ENCODE measurements at places on chromosomes 1 and 21.

DNA sequence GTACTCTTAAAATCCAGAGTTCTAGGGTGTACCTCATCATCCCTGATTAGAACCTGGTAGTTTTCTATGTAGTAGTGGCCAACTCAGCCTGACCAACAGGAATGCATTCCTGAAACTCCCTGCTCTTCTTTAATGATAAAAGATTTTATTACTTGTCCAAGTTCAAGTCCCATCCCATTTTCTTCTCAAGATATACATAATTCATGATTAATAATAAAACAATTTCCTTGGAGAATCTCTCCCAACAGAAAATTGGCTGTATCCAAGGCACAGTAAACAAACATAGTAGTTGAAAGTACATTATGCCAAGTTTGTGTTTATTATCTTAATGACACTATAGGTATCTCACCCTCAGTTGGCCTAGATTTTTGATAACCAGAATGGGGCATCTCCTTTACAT lies 714.1 kb upstream of the ADAMTS5 start:
- no peak for DNase-seq

- DNase-seq, result no peak
Measured at GRCh38 chr1:42453386-42453785, 2.4 kb downstream of the ZMYND12 start.

- no peak for DNase-seq
Measured at GRCh38 chr1:226671277-226671676, 67.8 kb downstream of the ITPKB start.

DNA sequence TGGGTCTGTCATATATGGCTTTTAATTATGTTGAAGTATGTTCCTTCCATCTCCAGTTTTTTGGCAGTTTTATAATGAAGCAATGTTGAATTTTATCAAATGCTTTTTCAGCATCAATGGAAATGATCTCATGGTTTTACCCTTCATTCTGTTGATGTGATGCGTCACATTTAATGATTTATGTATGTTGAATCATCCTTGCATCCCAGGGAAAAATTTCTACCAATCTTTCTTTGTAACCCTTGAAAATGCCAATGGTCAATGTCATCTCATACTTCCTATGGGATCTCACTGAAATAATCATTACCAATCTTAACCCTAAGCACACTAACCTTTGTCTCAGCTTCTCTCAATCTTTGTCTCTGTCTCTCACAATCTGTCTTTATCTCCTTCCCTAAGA lies 1004.0 kb downstream of the KCNT2 start:
- DNase-seq, result no peak

DNA sequence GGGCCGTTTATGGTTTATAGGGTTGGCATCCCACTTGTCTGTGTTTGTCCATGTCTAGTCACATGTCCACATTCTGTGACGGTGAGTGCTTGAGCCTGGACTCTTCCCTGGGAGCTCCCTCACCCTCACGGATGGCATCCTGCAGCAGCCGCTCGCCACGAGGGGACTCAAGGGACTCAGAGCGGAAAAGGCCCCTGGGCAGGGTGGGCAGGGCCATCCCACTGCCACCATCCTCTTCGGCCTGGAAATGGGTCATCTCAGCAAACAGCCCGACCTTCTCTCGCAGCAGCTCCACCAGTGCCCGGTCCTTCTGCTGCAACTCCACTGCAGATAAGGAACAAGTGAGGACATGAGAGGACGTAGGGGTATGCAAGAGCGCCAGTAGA lies 11.1 kb downstream of the RXFP4 start:
- no peak for DNase-seq

GRCh38 chr1:162016631-162017030 lies 7.0 kb downstream of the OLFML2B start:
- no peak for DNase-seq

DNA sequence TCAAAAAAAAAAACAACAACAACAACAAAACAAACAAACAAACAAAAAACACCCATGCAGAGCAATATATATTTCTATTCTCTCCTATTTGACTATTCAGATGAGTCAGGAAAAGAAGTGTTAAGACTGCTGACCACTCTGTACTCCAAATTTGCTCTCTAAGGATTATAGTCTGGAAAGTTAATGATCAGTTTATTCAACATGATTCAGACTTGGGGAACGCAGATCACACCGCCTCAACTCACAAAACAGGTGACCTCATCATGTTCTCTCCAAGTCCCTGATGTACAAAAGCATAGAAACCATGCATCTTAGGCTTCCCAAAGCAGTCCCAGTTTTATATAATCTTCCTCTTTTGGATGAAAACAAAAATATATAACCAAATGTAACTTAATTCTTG lies 51.9 kb upstream of the PRRC2C start:
- DNase-seq, result no peak

DNA sequence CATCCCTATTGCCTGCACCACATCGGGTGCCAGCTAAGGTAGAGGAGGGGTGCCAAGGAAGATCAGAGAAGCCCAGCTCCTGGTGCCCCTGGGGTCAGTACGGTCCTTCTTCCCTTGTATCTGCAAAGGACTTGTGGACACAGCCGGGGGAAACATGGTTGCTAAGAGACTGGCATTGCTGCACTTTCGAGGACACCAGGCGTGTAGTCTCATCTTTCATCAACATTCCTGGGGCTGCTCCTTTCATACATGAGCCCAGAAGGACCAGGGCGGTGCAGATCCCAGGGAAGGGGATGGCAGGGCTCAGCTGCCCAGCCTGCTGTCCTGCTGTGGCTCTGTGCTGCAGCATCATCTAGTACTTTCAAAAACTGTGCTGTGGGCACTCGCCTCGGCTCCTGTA lies 61.0 kb downstream of the RUNX1 start:
- DNase-seq, result no peak

DNA sequence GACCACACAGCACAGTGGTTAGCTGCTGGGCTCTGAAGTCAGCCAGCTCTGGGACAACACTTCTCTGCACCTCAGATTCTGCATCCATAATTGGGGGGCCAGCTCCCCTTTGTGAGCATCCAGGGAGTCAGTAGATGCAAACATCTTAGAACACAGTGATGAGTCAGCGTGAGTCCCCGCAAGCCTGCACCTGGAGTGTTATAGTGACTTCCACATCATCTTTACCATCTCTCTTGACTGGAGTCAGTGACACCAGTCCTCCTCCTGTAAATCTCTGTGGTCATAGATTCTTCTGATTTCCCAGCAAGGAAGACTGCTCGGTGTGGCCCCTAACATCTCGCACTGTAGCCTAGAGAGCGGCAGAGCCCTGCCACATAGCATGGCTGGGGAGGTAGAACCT lies 13.9 kb upstream of the EDN2 start:
- no peak for DNase-seq

DNA sequence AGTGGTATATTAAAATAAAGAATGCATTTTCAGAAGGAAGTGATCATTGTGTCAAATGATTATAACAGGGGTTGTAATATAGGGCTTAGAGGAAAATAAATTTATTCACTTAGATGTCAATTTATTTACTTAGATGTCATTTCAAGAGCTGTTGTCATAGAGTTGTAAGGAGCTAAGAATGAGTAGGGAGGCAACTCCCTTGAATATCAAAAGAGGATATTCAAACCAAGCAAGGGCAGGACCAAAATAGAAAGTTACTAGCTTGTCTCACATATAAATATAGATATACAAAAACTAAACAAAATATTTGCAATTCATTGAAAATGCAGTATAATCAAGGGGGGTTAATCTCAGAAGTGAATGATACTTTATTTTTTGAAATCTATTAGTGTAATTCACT lies 16.0 kb upstream of the RASAL2 start:
- no peak for DNase-seq

DNA sequence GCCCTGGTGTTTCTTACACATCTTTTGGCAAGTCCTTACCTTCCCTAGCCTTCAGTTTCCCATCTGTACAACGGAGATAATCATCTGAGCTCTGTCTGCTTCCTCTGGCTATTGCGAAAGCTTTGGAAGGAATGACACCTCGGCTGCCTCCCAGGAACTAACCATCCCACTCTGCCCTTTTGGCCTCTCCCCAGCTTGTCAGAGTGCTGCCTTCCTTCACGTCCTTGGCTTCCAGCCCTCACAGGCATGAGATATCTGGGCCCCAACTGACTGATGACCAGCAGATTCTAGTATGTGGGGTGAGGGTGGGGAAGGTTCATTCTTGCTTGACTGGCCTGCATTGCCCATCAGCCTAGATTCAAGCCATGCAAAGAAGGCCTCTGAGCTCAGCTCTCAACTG lies 253.1 kb upstream of the FGGY start:
- DNase-seq, result no peak

GRCh38 chr1:245298781-245299180 lies 144.0 kb downstream of the KIF26B start:
- DNase-seq, result no peak

- DNase-seq, result no peak
Measured at GRCh38 chr1:54835131-54835898, 34.2 kb upstream of the TTC22 start.

DNA sequence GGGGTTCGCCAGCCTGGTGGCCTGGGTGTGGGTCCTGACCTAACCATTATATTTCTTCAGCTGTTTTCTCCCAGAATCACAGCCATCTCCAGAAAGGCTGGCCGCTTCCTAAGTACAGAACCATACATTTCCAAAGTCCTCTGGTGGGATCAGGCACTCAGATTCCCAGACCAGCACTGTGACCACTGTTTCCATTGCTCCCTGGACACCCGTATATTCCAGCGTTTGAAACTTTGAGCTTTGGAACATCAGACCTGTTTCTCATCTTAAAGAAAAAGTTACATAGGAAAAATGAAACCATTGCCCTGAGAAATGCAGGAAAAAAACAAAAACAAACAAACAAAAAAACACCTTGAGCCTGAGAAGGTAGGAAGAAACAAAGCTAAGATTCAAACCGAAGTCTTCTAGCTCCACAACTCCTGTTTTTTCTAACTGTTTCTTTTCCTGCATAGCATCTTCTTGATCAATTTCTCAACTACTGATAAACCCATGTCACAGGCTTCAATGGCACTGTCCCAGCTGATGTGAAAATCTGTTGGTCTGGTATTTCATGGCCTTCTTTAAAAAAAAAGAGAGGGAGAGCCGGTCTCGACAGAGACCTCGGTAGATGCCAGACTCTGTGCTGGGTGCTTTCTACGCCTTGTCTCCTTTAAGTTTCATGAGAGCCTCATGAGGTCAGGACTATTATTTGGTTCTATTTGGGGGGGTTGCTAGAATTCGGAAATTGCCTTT lies 221.3 kb downstream of the TOMM20 start:
- DNase-seq, result no peak

DNA sequence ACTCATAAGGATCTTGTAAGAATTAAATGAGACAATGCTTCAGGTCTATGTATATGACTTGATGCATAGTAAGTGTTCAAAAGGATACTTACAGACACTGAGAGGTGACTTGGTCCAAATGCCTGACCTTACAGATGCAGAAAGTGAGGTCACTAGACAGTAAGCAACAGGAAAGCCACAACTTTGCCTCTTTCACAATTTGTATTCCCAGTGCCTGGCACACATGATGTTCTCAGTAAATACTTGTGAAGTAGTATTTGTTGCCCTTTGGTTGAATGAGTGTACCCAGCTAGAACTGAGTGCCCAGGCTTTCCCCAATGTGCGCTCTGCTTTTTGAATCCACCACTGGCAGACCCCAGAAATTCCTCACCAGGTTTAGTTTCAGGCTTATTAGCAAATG lies 105.1 kb downstream of the BEND5 start:
- DNase-seq, result no peak

- no peak for DNase-seq
Measured at GRCh38 chr21:32427958-32428623, 15.6 kb downstream of the EVA1C start.

GRCh38 chr1:222225316-222225691 lies 322.6 kb downstream of the HHIPL2 start:
- DNase-seq, result no peak

- no peak for DNase-seq
Measured at GRCh38 chr21:34035619-34036354, 37.6 kb upstream of the MRPS6 start.

DNA sequence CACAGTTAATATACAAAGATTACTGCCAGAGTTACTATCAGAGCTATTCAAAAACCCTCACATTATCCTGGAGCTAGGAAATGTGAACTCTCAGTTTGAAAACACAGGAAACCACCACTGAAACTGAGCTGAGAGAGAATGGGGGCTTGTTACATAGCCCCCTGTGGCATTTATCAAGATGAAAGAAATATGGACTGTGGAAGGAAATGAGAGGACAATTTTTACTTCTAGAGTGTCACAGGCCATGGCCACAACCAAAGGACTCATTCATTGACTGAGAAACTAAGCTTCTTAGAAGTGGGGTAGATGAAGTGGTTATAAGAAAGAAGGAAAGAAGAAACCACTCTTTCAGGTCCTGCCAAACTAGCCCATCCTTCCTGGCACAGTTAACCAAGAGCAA lies 25.3 kb downstream of the DSTYK start:
- DNase-seq, result no peak

DNA sequence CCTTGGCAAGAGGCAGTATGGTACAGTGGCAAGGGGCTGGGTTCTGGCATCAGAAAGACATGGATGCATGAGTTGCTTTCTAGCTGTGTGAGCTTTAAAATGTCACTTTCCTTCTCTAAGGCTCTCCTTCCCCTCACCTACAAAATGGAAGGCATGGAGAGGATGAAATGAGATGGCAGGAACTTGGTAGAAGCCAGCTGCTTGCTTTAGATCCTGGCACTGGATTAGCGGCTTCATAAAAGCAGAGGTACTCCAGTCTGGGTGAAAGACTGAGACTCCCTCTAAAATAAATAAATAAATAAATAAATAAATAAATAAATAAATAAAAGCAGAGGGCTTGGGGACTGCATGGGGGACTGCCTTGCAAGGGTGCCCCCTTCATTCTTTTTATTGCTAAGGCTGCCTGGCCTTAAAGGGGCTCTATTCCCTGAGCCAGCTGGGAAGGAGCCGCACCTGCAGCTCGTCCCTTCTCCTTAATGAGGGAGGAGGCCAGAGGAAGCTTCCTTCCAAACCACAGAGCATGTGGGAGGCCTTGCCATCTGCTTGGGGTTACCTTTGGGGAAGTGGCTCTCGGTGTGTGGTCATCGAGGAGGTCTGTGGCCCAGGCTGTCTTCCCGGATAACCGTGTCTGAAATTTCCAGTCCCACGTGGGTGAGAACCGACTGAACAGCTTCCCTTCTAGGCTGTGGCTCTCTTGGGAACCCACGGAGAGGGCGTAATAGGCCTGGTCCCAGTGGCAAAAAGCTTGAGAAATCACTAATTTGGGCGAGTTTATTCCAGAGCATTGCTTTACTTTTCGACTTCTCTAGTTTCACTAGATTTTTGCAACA lies 2.0 kb upstream of the ATP13A2 start:
- no peak for DNase-seq

DNA sequence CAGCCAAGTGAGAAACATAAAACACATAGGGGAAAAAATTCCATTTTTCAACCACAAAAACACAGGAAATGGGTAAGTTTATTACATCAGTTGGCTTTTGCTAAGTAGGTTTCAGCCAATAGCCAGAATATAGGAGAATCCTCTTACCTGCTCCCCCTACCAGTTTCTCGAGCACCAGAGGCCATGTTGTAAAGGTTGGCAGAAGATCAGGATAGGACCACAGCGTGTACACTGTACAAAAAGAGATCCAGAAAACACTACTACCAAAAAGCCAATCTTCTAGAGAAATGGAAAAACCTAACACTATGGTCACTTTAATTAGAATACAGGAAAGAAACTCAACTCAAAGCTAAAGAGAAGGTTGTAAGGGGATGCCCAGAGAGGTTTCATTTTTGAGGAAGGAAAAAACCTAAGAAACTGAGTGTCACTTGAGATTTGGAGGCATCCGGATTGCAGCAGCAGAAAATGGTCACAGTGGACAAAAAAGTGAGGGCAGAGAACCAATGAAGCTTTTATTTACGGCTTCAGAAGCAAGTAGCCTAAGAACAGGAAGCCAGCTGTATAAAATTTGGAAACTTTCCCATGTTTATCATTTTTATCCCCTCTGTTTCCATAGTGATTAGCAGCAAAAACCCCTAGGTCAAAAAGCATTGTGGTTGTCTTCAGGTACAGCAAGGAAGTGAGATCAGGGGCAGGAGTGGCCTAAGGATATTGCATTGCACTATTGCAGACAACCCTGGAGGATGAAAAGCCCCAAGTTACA lies 2.9 kb downstream of the EIF2D start:
- DNase-seq, result no peak

Measured in stimulated activated CD4-positive, alpha-beta T cell treated with anti-CD3 and anti-CD28 coated beads, Interleukin-4, amount 100 ng/mL, for 1 hour (primary cell).